ENCODE measurements at places on chromosomes 3 and 15.

DNA sequence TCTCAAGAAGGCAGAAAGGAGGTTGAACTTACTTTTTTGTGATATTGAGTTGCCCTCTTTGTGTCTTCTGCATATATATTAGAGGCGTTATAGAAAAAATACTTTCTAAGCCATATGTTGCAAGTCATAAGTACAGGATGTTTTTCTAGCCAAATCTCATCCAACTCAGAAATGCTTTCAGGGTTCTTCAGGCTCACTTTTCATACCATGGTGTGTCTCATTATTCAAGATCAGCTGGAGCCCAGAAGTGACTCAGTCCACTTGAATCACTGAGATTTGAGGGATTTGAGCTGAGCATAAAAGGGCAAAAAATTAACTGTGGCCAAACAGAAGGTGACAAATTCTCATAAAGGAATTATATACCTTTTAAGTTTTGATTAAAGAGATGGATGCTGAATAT, 157.3 kb downstream of the WNT5A start:
- DNase-seq, result no peak

- no peak for DNase-seq
These were observed 24.2 kb downstream of the HDAC11 start for GRCh38 chr3:13504161-13504831.

DNA sequence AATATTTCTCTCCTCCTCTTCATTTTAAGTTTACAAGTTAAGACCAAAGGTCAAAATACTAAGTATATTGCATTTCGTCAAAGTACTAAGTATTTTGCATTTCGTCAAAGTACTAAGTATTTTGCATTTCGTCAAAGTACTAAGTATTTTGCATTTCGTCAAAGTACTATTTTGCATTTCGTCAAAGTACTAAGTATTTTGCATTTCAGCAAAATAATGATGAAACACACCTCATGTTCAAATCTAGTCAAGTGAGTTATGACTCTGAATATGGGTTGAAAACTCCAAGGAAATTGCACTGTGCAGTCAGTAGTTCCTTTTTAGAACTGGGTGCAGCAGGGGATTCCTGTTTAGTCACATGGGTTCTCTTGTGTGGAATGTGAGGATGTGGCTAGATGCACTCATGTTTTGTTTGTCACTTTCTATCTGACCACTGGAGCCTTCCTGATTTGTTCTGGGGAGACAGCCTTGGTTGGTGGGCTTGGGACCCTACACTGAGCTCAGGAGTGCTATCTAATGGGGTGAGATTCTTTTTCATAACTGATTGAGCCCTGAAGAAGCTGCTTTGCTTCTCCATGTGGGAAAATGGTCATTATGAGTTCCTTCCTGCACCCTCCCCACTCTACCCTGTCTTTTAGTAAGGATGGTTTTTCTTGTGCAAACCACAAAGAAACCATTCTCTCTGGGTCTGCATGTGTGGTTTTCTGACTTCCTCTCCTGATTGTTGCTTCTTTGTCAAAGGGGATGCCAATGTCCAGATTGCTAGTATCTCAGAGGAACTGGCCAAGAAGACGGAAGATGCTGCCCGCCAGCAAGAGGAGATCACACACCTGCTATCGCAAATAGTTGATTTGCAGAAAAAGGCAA, 73.4 kb downstream of the CCK start:
- no peak for DNase-seq

GRCh38 chr3:187292631-187293515, 1.3 kb upstream of the MASP1 start:
- DNase-seq, result no peak

DNA sequence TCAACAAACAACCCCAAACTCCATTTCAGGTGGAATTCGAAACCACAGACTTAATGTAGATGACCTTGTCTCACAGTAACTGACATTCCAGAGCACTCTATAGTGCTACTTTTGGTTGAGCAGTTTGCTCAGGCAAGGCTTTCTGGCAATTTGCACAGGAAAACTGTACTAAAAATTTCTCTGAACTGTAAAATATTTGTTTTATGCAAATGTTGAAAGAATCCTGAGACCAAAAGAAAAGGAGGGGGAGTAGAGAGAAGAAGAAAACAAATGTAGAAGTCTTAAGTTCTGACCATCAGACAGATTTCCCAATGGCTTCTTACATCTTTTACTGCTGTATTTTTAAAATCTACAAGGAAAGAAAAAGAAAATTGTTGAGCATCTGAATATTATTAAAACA, 53.5 kb downstream of the DTWD1 start:
- no peak for DNase-seq

- DNase-seq, result no peak
These were observed 14.3 kb upstream of the SAMMSON start for GRCh38 chr3:69985266-69985665.

GRCh38 chr3:52685285-52685708, 416 bp downstream of the PBRM1 start:
- peak; percentile 88 for DNase-seq

GRCh38 chr3:15108869-15109268, 9.9 kb upstream of the RBSN start:
- no peak for DNase-seq

- DNase-seq, result peak; percentile 57
These were observed 60.7 kb upstream of the CMTM8 start for GRCh38 chr3:32177702-32178198.

DNA sequence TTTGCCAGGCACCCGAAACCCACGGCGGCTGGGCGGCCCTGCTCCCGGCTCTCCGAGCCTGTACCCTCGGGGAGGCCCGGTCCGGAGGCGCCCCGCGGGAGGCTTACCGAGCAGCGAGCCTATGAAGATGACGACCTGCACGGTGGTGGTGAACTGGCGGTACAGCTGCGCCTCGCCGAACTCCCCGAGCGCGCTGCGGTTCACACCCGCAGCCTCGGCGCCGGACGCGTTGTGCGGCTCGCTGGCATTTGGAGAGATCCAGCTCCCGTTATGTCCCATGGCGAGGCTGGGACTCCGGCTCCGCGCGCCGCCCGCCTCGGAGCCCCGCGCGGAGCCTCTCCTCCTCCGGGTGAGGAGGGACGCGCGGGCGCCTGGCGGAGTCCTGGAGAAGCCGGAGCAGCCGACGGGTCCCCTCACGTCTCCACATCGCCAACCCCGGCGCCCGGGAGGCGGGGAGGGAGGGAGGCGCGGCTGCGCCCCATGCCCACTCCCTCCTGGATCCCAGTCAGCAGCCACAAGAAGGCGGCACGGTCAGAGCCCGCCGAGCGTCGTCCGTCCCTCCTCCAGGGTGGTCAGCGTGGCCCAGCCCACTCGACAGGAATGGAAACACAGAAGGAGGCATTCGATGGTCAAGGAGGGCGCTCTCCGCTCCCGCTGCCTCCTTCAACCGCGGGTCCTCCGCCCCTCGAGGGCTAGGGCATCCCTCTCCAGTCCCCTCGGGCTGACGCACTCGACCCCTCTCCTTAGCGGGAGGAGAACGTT, at the start of gene GPR176:
GPR176 (minus strand) TSS at position 519 of the 762 bp plus-strand sequence; CDS start at position 279, 240 bp downstream.
- peak; percentile 31 for DNase-seq

- no peak for DNase-seq
These were observed 67.9 kb downstream of the IQCH start for GRCh38 chr15:67322481-67322880.

GRCh38 chr3:102081572-102082289, 232.4 kb downstream of the NFKBIZ start:
- DNase-seq, result no peak

DNA sequence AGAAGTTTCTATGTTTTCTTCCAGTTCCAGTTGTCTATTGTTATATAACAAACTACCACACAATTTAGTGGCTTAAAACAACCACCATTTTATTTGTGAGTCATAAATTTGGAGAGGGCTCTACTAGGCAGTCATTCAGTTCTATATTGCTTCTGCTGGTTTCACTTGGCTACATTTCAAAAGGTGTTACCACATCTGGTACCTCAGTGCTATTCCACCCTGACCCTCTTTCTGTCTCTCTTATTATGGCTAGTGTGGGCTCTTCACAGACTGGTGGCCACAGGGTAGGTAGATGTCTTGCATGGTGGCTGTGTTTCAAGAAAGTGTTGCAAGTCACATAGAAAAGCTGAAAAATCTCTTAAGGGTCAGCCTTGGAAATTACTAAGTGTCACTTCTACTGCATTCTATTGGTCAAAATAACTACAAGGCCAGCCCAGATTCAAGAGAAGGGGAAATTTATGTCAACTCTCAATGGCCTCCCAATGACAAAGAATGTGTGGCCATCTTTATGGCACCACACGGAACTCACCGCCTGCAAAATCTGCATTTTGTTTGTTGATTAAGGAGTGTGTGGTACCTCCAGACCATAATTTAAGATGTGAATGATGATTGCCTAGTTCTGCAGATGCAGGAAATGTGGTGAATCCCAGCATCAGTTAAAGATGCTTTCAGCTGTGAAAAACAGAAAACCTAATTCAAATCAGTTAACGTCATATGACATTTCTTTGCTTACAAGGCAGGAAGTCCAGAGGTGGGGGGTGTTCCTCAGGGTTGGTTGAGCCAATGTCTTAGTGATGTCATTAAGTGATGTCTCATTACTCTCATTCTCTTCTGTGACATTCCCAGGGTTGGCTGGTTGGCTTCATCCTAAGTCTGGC, 105.8 kb upstream of the RASGRP1 start:
- peak; percentile 59 for DNase-seq

DNA sequence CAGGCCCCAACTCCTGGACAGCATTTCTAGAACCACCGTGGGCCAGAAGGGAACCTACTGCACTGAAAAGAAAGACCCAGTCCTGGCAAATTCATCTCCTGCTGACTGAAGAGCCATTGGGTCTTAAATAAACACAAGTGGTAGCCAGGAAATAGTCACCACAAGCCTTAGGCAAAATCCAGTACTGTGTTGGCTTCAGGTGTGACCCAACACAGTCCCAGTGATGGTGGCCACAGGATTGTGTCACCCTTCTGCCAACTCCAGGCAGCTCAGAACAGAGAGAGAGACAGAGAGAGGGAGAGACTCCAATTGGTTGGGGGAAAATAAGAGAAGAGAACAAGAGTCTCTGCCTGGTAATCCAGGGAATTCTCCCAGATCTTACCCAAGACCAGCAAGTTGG, 23.1 kb downstream of the NEDD4 start:
- no peak for DNase-seq

- DNase-seq, result peak; percentile 13
These were observed 33.0 kb upstream of the TEX264 start for GRCh38 chr3:51637941-51638471.

DNA sequence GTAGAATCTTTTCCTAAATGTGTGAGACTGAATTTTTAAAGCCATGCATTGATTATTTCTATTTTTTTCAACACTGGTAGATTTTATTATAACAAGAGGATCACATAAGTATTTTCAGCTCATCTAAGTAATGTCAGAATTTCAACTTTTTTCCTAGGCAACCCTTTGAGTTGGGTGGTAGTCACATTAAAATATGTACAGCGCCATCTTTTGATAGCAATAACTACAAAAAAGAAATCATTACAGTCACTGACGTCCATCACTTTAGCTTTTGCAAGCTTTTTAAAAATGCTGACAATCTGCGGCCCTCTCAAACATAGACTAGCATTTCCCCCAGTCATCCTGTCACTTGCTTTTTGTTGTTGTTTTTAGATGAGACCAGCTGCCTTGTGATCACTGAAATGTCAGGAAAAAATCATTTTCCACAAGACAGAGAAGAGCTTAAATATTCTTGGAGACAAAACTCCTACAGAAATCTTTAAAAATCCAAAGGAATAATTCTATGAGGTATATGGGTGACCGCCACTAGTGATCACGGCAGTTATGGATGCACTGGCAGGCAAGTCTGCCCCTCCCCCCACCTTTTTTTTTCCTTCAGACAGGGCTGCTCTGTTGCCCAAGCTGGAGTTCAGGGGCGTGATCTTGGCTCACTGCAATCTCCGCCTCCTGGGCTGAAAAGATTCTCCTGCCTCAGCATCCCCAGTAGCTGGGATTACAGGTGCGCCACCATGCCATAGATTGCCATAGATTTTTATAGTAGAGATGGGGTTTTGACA, 384.0 kb upstream of the KCNMB2 start:
- DNase-seq, result no peak

- DNase-seq, result no peak
These were observed 111.9 kb upstream of the CHD2 start for GRCh38 chr15:92788196-92788595.

DNA sequence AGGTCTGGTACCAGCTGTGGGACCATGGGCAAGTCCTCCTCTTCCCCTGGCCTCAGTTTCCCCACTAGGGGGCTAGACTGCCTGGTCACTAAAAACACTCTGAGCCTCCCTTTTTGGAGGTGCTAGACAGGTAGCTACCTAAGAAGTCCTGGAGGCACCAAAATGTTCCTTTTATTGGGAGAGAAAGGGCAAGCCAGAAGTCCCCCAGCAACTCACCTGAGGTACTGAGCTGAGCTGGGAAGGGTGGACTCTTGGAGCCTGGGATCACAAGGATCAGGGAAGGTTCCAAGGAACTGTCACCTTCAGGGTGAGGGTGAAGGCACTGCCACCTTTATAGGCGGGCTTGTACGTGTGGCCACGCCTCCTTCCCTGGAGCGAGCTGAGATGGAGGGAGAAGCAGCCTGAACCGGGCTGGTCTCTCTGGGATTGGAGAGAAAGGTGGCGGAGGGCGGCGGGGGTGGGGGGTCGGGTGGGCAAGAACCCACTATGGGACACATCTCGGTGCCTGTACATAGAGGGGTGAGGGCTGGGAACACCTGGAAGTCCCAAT, at the start of gene CYP1A1:
CYP1A1 (minus strand) TSS at position 304 of the 550 bp plus-strand sequence. CDS start 2,431 bp downstream, outside the sequence.
- DNase-seq, result peak; percentile 28

- DNase-seq, result peak; percentile 52
These were observed 34.3 kb downstream of the ZBTB38 start for GRCh38 chr3:141402476-141403171.

DNA sequence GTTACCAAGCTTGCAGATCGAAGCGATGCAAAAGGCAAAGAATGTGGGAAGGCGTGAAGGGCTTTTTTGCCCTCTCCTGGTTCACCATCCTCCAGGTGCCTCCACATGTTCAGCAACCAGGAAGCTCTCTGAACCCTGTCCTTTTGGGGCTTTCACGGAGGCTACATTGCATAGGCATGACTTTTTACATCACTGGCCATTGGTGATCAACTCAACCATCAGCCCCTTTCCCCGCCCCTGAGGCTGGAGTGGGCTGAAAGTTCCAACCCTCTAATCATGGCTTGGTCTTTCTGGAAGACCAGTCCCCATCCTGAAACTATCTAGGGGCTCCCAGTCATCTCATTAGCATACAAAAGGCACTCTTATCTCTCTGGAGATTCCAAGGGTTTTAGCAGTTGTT, 52.6 kb downstream of the UACA start:
- DNase-seq, result no peak

DNA sequence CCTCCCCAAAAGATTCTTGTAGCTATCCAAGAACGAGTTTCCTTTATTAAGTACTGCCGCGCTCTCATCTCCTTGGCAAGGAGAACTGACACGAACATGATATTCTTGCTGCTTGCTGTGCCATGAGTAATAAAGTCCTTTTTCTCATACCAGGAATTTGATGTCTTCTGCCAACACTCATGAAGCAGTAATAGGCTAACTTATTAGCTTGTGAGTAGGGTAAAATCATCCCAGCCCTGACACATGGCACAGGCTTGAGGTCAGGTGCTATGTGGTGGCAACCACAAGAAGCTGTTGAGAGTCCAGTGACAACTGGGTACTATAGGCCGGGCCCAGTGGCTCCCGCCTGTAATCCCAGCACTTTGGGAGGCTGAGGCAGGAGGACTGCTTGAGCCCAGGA, 22.7 kb upstream of the UBXN7 start:
- no peak for DNase-seq

All from stimulated activated naive CD8-positive, alpha-beta T cell treated with anti-CD3 and anti-CD28 coated beads, Interleukin-15, Interleukin-2, amounts not matched to agents 100 U/mL and 50 U/mL, for 24 hours (primary cell).